Urothelium cell line (cell line): ENCODE measurements at places on chromosomes 2 and 18.

DNA sequence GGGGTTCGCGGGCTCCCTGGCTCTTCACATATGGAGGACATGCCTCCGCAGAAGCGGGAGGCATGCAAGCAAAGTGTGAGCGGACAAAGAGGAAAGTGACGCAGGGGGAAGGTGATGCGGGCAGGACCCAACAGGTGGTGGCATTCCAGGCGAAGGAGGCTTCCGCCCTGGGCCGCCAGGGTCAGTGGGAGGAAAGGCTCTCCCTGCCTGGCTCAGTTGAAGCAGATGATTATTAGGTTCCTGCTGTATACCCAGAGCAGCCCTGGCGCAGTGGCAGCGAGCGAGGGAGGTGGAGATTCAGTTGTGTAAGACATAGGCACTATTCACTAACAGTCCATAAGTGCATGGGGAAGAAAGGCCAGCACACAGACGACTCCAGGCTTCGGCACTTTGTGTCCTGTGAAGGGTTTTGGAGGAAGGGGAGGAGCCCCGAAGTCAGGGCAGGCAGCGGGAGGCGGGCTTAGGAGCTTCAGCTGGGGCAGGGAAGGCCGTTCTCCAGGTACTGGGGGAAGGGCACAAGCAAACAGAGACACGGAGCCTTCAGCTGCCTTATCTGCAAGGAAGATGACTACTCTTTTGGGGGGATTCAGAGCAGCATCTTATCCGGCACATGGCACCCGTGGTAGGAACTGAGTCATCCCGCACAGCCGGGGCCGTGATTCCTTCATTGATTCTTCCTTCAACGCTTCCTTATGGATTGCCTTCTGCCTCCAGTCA is 89.8 kb downstream of the TGOLN2 start:
- no peak for DNase-seq

DNA sequence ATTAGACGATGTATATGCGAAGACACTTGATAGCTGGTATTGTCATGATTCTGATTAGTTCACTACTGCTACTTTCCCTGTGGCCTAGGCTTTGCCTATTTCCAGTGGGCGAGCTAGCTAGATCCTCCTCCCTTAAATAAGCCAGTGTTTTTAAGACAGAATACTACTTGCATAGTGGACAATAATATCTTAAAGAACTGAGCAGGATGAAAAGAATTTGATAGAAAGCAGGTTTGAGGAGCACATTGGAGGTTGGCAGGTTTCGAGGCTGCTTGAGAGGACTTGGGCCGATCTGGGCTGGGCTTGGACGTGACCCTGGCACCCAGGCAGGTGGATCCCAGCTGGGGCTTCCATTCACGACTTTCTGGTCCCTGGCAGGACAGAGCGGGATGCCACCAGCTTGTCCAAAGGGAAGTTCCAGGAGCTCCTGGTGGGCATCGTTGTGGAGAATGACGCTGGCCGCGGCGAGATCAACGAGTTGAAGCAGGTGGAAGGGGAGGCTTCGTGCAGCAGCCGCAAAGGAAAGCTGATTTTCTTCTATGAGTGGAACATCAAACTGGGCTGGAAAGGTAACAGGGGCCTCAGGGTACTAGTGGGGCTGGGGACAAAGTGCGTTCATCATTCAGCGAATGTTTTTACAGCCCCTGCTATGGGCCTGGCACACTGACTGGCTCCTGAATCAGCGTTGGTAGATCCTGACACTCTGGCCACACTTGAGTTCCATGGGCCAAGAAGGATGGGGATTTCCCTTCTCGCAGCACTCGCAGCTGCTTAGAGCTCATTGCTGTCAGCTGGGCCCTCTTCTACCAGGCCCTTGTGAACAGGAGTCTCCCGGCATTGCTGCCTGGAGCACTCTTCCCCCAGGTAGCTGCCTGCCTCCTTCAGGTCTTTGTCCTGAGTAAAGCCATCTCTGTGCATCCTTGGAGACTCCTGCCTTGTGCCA is 16.9 kb downstream of the C2orf74 start:
- DNase-seq: no peak

DNA sequence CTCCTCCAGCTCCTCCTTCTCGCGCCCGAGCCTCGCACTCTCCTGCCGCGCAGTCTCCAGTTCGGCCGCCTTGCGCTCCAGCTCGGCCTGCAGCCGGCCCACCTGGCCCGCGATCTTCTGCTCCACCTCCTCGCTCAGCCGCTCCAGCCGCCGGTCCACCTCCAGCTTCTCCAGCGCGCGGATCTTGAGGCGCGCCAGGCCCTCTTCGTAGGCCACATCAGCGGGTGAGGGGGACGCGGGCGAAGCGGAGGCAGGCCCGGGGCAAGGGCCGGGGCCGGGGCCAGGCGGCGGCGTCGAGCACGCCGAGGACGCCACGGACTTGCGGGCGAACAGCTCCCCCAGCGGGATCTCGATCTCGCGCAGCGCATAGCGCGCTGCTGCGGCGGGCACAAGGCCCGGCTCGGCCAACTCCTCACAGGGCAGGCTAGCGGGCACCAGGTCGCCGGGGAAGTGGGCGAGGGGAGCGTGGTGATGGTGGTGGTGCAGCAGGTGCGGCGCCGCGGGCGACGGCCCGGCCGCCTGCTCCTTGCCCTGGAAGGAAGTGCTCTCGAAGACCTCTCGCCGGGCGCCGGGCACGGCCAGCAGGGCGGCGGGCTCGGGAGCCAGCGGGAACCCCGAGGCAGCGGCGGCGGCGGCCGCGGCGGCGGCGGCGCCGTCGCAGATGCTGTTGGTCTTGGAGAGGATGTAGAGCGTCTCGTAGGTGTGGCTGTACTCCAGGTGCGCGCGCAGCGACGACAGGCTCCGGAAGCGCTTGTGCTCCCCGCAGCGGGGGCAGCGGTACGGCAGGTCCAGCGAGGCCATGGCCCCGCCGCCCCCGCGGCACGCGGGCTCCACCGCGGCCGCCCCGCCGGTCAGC is 15.2 kb downstream of the FBXO41 start:
- peak; percentile 85 for DNase-seq

DNA sequence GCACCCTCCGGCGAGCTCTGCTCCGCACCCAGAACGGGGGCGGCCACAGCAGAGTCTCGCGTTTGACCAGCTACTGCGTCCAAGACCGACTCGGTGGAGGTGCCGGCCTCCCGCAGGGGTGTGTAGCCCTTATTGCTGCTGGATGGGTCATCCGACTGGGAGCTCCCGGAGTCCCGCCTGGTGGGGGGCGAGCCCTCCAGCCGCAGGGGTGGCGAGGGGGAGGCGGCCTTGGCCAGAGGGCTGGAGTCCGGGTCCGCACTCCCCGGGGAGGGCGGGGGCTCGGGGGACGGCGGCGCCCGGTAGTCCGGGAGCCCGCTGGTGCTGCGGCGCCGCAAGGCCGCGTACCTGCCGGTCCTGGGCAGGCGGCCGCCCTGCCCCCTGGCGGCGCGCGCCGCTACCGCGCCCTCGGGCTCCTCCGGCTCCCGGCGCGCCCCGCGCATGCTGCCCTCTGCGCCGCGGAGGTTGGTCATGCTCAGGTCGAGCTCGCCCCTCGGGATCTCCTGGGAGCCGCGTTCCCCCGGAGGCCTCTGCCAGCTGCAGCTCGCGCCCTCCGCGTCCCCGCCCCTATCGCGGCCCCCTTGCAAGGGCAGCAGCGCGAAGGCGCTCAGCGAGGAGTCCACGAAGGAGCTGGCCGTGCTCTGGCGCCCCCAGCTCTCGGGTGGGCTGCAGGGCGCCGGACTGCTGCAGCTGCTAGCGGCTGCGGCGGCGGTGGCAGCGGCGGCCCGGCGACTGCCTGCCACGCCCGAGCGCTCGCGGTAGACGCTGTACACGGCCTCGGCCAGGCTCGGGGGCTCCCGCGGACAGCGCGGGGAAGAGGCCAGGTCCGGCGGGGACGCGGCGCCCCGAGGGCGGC is 4.8 kb downstream of the TMEM200C start:
- peak; percentile 75 for DNase-seq

DNA sequence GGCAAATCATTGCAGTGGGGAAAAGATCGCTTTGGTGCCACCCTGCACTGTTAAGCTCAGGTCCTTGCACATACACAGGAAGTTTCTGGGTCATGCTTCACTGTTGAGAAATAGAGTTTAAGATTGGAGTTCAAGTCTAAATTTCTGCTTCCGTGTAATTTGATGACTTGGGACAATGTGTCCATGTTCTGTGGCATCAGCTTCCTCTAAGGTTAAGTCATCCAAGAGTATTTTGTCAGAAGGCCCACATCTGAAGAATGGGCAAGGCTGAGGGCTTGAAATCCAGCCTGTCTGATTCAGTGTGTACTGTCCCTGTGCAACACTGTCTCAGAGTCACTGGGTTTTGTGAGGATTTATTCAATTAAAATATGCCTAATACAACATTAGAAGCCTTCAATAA is 880.7 kb downstream of the SUCLG1 start:
- DNase-seq: no peak

- DNase-seq: no peak
Measured at GRCh38 chr2:29326926-29327325, 211.7 kb downstream of the CLIP4 start.

DNA sequence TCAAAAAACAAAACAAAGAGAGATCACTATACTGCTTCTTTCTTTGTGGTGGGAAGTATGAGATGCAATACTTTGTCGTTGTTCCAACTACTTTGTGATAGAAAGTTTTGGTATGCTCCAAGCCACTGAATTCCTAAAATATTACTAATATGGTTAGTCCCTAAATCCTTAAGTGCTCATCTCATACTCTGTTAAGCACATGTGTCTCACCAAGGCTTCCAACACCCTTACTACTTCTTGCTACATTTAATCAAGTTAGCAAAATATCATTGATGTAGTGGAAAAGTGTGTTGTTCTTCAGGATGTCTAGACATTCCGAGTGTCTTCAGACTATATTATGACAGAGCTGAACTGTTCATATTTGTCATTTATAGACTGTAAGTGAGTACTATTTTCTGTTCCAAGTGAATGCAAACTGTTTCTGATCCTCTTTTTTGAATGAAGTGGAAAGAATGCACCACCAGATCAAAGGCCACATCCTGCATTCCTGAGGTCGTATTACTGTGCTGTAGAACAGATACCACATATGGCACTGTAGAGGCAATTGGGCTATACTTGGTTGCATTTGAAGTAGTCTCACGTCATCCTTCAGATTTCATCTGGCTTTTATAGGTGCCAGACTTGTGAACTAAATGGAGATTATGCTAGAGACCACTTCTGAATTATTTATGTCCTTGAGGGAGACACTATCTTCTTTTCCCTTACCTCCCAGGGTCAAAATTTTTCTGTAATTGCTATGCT is 298.4 kb upstream of the ZNF521 start:
- peak; percentile 39 for DNase-seq

- DNase-seq: no peak
Measured at GRCh38 chr2:76711490-76711889, 810.7 kb downstream of the LRRTM4 start.

GRCh38 chr2:23838581-23838980 is 88.3 kb downstream of the ATAD2B start:
- DNase-seq: no peak

DNA sequence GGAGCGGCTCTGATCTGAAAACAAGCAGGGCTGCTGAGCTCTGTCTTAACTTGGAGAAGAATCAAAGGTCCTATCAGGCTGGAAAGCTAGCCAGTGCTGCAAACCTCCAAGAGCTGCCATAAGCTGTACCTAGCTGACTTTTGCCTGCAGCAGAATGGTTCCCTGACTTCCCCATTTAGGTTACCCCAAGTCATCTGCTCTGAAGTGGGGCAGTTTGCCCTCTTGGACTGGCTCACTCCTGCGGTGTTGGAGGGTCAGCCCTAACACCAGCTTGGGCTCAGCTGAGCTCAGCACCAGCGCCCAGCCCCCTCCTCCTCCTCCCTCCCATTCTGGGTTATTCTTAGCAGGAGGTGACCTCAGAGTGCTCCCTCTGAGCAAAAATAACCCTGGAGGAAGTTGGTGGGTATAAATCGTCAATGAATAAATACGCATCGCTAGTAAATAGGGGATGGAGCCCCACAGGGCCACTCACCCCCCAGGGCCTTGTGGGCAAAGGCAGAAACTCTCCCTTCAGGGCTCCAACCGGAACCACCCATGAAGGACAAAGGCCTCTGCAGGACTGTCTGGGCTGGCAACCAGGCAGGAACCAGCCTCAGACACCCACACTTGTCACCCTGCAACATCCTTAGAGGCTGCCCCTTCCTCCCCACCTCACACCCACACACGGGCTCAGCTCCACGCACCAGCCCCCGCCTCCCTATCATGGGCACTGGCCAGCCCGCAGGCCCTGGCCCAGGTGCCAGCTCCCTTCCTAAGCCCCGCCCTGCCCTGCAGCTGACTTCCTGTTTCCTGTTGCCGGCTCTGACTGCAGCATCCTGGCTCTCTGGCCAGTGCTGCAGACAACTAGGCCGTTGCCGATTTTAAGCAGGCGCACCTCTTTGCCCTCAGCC is 46.9 kb downstream of the DNMT3A start:
- DNase-seq: peak; percentile 86

DNA sequence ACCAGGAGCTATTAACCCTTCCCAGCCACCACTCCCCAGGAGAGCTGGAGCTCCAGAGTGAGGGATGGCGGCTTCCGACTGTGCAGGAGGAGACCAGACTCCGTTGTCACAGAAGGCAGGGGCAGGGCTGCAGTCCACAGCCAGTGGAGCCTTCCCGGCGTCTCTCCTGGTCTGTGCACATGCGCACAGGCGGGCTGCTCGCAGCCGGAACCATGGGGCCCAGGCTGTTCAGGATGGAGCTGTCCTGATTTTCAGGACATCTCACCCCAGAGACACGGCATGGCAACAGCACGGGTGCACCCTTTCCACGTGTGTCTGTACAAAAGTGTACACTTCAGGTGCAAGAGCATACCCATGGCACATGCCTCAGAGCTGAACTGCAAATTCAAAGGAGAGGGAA is 28.9 kb downstream of the EIPR1 start:
- no peak for DNase-seq

GRCh38 chr2:215425021-215425782 is 10.7 kb downstream of the FN1 start:
- no peak for DNase-seq

- DNase-seq: peak; percentile 73
Measured at GRCh38 chr2:45649858-45650811, 1.3 kb upstream of the PRKCE start.

DNA sequence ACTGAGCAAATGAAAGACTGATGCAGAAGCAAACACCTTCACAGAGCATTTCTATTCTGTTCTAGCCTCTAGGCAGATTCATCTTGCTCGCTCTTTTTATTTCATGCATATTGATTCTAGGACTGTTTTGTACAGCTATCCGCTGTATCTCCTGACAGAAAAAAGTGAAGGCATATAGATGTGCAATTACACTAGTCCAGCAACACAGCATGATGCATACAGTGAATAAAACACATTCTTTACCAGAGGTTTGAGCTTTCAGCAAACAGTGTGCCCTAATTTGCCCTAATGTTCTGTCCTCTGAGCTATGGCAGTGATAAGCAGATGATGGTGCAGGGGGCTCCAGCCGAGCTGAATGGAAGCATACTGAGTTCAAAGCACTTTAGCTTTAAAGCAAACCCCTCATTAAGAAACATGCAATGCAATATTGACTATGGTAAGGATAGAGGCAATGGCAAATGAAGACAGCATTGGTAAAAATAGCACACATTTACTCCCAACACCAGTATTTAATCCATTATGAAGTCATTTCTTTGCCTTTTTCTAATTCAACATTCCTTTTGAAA is 141.2 kb upstream of the RGPD4 start:
- no peak for DNase-seq

GRCh38 chr18:26863122-26863879 is 2.2 kb downstream of the AQP4 start:
- peak; percentile 36 for DNase-seq

- peak; percentile 96 for DNase-seq
Measured at GRCh38 chr2:70686577-70687460, 81.2 kb downstream of the ADD2 start.
